ENCODE measurements at places on chromosomes 7 and 10.
A peak's percentile ranks its signal among the peaks of the same experiment; 100 is the strongest.

GRCh38 chr10:131833013-131833412 lies 67.8 kb upstream of the PPP2R2D start:
- no peak for DNase-seq

DNA sequence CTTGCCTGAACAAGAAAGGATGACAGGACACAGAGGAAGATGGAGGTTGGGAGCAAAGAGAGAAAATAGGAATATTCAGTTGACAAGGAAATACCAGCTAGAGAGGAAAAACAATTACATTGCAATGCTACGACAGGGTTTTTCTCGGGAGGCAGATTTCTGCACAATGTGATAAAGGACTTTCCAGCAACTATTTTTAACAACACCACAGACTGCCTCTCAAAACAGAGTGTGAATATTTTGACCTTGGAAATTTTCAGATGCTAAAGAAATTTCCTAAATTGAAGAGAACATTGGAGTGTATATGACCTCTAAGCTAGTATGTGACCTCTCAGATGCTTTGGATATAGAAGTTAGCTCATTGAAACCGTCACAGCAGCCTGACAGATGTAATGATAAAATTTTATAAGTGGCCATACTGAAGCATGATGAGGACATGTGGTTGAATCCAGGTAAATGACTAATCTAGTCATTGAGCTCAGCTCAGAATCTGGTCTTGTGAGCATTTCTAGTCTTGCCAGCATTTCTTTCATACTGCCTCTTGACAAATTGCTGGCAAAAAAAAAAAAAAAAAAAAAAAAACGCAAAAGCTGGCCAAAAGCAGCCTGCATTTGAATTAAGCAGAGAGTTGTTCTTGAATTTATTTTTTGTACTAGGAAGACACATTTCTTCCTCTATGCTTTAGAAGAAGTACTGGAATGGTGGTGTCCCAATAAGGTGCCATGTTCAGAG lies 24.4 kb downstream of the GPR141 start:
- DNase-seq, result no peak

- no peak for DNase-seq
Measured at GRCh38 chr10:31020209-31020608, 11.5 kb downstream of the ZNF438 start.

- DNase-seq, result no peak
Measured at GRCh38 chr10:90399782-90400181, 458.1 kb downstream of the HTR7 start.

- no peak for DNase-seq
Measured at GRCh38 chr10:71396084-71396710, 523 bp upstream of the CDH23 start.

DNA sequence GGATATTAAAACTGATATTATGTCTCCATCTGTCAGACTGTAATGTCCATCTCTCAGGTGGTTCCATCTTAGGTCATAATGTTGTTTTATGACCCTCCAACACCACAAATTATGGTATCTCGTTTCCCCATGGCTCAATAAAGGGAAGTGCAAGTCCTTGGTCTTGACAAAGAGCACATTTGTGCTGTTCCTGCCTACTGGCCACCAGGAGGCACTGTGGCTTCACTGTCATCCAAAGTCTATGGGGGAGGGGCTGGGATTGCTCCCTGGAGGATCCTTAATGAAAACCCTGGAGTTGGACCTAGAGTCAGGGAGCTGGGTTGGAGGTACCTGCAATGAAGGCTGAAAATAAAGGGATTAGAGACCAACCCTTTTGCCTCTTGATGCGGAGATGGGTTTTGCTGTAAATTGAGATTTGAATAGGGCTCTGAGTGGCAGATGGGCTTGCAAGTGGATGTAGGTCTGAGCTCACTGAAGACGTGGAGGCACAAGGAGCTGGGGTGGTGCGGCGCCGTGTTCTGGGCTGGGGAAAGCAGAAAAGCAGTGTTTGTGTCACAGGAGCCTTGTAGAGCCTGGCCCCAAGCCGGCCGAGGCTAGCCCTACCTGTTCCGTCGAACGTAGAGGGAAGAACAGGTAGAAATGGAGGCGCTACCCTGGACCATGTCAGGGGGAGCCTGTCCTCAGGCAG lies 180.5 kb upstream of the PRSS58 start:
- DNase-seq, result peak; percentile 74

DNA sequence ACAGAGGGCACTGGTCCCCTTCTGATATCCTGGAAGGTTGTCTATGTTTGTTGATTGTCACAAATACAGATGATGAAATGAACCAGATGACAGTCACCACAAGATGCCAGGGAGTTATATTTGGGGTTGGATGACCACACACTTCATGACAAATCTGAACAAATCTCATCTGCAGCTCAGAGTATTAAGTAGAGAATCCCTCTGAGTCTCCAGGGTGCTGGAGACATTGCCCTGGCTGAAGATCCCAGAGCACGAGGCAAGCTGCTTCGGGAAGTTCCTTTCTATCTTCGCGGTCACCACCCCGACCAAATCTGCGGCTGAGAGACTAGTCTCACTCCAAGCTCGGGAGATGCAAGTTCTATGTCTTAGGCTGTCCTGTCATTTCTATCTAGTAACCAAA lies 9.0 kb downstream of the DENND2A start:
- DNase-seq, result no peak

DNA sequence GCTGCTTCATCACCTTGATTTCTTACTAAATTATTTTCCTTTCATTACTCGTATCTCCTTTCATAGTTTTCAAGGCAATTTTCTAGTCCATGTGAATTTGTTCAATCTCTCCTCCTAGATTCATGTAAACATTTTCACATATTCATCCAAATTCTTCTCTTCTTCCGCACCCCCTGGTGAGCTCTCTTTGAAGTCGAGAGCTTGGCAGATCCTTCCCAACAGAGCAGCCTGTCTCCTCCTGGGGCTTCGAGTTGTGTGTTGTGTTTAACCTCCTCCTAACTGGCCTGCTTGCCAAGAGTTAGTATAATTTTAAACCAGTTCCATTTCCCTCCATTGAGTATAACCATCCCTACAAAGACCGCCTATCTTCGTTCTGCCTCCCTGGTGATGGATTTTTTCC lies 272.4 kb upstream of the CELF2 start:
- no peak for DNase-seq

GRCh38 chr7:29398011-29398410 lies 165.6 kb upstream of the PRR15 start:
- DNase-seq, result no peak

DNA sequence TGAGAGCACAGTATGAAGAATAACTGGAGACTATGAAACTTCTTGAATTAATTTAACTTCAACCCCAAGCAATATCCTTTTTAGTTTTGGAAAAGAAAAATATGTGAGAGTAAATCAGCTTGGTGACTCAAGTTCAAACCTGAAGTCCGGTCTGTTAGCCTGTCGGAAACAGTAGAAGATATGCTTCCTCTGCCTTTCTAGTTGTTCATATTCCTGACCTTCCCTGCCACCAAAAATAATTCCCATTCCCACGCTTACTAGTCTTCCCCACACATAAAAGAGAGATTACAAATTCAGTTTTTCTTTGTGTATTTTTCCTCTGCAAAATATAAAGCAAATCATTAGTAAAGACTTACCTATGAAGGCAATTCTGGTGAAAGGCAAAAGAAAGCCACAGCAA lies 3.6 kb downstream of the SEMA3D start:
- no peak for DNase-seq

DNA sequence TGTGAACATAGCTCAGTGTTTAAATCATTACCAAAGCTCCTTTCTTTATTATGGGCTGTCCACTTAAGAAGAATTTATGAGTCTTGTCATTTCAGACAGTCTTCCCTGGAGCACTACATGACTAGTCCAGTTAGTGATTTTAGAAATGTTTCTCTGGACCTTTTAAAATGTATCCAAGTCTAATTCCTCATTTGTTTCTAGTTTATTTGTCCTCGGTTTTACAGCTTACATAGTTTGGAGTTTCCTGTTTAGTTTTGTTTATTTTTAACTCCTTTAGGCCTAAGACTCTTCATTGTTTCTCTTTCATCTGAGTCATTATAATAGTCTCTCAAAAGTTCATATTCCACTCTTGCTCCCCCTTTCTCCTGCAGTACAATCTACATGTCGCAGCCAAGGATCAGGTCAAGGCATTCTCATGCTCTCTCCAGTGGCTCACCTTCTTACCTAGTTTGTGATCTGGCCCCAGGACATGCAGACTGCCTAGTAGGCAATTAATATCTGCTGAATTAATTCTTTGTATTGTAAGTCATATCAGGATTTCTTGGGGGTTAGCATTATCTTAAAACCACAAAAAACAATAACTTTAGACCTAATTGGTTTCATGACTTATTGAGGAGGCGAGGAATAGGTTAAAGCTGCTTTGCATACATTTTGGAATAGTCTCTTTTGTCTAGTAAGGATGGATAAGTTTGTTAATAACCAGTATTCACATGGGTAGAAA lies 93.8 kb downstream of the MAPK8 start:
- no peak for DNase-seq

DNA sequence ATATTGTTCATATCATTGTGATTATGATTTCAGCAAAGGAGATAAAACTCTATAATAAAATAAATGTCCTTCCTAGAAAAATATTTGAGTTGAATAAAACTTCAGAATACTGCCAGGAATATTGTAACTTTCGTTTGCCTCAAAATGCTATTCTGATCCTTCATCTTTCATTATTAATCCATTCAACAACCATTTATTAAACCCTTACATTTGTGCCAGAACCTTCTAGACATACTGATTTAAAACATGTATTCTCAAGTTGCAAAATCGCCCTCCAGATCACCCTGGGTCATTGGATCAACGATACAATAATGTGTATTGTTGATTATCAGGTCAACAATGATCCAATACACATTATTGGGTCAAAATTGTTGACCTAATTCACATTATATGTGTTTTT lies 759.8 kb downstream of the CNTNAP2 start:
- no peak for DNase-seq

GRCh38 chr10:69731698-69732097 lies 70.0 kb upstream of the COL13A1 start:
- peak; percentile 48 for DNase-seq

DNA sequence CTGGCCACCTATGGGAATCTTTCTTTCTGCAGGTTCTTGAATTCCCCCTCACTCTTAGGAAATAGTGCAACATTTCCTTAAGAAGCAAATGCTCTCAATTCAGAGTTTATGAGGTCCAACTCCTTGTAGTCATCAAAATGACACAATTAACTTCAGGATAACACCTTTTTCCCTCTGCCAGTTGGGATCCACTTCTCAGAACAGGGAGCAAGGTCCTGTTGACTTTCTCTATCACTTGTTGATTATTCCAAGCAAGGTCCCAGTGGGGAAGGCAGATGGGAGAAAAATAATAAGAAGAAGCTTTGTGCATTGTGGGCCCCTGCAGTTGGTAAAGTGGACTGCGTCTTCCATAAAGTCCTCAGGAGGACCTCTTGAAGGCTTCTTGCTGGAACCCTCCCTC lies 315.6 kb upstream of the NPSR1 start:
- DNase-seq, result no peak

- no peak for DNase-seq
Measured at GRCh38 chr7:139570119-139570518, 46.6 kb downstream of the CLEC2L start.

DNA sequence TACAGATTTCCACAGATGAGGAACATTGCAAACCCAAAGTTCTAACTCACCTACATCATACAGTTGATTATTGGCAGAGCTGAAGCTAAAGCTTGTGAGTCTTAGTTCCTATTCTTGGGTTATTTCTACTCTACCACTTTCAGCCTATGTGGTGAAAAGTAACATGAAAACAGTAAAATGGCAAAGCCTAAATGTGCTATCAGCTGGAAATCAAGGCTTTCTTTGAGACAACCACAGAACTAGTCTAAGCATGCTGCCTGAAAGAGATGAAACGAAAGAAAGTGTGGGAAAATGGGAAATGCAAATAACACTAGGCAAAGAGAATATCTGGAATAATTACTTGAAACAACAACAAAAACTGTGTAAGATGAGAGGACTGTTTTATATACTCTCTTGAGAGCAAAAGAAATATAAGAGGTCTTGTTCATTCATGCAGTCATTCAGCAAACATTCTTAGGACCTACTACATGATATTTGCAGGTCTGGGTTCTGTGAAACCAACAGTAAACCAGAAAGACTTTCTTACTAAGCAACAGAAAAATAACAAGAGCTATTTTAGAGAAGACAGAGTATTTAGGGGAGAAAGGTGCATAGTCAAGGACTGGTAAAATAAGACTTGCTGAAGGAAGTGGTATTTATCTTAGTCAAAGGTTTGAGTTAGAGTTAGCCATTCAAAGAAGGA lies 437.1 kb downstream of the HTR7 start:
- DNase-seq, result no peak

GRCh38 chr10:98231417-98231816 lies 36.6 kb downstream of the LOXL4 start:
- DNase-seq, result no peak

GRCh38 chr7:8531991-8532515 lies 98.6 kb downstream of the NXPH1 start:
- DNase-seq, result no peak

- no peak for DNase-seq
Measured at GRCh38 chr7:131145026-131145425, 182.7 kb upstream of the MKLN1 start.

DNA sequence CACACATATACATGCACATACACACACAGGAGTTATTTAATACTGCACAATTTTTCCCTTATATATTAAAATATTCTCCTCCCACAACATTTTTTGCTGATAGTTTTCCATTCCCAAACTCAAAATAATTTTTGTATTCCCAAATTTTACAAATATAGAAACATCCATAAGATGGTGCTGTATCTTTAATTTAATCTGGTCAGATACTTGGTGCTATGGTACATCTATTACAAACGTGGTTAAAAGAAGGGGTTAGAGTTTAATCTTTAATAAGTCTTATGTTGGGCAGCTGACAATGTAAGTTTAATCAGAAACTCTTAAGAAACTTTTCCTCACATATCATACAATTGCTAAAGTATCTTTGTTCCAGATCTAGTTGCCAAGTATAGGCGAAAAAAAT lies 10.2 kb upstream of the CADPS2 start:
- DNase-seq, result no peak

DNA sequence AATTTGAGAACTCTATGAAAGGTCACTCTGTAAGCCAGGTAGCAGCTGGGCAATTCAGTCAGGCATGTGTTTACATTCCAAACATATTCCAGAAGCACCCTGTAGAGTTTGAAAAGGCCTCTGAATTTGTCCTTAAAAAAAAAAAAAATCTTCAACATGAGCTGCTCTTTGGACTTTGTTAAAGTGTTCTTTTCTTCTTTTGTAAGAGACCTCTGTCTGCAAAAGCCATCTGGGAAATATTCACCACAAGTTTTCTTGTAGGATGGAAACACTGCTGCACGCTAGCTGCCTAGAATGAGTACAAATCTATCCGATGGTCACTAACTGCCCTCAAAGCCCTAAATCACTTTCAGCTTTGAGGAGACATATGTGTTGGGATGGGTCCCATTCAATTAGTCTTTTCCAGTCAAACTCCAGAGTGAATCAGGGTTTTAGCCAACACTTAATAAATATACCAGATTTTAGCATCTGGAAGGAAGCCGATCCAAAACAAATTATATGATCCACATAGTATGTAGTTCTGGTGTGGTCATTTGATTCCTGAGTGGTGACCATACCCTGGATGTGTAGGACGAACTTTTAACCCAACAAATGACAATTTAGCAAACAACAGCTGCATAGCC lies 85.9 kb downstream of the CD36 start:
- no peak for DNase-seq

- no peak for DNase-seq
Measured at GRCh38 chr10:69818676-69819239, 17.1 kb downstream of the COL13A1 start.

- no peak for DNase-seq
Measured at GRCh38 chr7:116218051-116218645, 7.8 kb downstream of the TES start.

Measured in activated effector memory CD4-positive, alpha-beta T cell treated with anti-CD3 and anti-CD28 coated beads, Interleukin-2, amount 50 U/mL, for 16 hours (primary cell).